ENCODE measurements at places on chromosomes 6 and 20. TPM values are rescaled to one million over a fixed set of nuclear protein-coding genes. Genes with fewer than 3 reads are reported as not detected.
A peak's percentile ranks its signal among the peaks of the same experiment; 100 is the strongest.

- no peaks in the 10 kb centered on the region for H3K27me3 ChIP-seq
- peak overlapping the region; percentile 39 for H3K4me3 ChIP-seq
- peak; percentile 94 for DNase-seq
- H3K4me1 ChIP-seq: peaks cover 17% of the 10 kb centered on the region
- peak overlapping the region; percentile 72 for H3K27ac ChIP-seq
Measured at GRCh38 chr6:150720774-150721233, 121.1 kb downstream of the PLEKHG1 start.

Gene BICRAL
- total RNA-seq: 5.9 TPM

DNA sequence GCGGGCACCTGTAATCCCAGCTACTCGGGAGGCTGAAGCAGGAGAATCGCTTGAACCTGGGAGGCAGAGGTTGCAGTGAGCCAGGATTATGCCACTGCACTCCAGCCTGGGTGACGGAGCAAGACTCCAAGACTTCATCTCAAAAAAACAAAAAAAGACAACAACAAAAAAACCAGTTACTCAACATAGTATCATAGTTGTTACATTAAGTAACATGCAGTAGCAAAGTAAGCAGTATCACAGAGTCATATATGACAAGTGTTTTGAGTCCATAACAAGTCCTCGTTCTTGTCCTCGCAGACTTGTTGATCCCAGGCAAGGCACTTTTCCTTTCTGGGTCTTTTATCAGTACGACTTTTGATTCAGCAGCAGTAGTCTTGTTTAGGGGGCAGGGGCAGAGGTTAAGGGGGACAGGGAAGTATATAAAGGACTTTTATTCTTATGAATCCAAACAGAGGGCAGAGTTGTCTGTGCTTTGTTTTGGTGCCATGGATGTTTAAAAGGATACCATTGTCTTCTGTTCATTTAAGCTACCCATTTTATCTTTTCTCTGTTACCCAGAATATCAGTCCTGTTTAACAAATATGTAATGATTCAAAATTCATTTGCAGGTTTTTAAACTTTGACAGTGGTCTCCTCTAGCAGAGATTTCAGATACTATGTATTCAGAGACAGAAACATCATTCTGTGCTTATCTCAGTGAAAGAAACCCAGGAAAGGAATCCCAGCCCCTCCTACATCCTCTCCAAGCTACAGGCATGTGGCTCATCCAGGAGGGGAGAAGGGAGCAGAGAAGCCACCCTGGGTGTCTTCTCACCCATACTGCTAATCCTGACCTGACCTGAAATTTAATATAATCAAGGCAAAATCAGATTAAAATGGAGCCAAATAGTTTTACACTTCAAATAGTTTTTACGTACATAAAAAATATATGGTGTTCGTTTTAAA is 137.9 kb upstream of the EDN1 start:
- no peak for DNase-seq
- H3K27ac ChIP-seq: no peak overlapping the region
- H3K4me1 ChIP-seq: peaks cover 26% of the 10 kb centered on the region
- H3K4me3 ChIP-seq: no peak overlapping the region

- no peak for DNase-seq
- H3K27ac ChIP-seq: no peak overlapping the region
- H3K27me3 ChIP-seq: no peaks in the 10 kb centered on the region
- H3K36me3 ChIP-seq: no peaks in the 10 kb centered on the region
- no peaks in the 10 kb centered on the region for H3K4me1 ChIP-seq
- no peak overlapping the region for H3K4me3 ChIP-seq
Measured at GRCh38 chr6:104256646-104257045, 603.1 kb downstream of the HACE1 start.

Gene RPRD1B
- total RNA-seq: 21.6 TPM

DNA sequence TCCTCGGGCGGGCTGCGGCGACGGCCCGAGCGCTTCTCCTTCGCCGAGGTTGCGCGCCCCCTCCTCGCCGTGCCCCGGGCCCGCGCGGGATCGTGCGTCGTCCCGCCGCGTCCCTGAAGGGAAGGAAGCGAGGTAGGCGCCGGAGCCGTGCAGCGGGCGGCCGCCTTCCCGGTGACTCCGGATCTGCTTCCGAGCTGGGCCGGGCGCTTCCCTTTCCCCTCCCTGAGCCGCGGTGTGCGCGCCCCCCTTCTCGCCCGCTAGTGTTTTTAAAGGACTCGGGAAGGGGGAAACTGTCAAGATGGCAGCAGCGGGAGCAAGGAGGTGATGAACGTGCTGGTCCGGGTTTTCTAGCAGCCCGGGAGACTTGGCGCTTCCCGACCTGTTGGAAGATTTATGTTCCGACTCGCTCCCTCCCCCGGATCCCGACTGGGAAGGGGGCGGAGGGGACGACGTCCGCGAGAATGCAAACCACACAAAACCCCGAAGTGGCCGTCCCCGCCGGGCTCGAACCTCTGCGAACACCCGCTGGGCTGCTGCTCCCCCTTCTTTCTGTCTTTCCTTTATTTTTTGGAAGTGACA is 744 bp upstream of the FOXO3 start:
- peak; percentile 78 for DNase-seq
- peaks cover 3% of the 10 kb centered on the region for H3K27me3 ChIP-seq
- H3K36me3 ChIP-seq: no peaks in the 10 kb centered on the region
- H3K4me3 ChIP-seq: peak overlapping the region; percentile 95

DNA sequence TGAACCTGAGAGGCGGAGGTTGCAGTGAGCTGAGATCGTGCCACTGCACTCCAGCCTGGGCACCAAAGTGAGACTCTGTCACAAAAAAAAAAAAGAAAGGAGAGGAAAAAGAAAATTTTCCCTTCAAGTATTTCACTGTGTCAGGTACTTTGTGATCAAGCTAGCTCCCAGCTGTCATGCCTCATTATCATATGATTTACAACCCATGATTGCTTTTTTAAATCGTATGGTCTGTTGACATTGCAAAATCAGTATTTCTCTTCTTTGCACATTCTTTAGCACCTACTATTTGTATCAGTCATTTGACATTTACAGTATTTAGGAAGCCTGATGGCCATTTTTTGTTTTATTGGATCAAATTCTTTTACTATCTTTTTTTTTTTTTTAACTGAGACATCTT is 22.4 kb downstream of the SASH1 start:
- H3K4me3 ChIP-seq: no peak overlapping the region
- DNase-seq: no peak
- H3K27ac ChIP-seq: no peak overlapping the region
- H3K27me3 ChIP-seq: no peaks in the 10 kb centered on the region

DNA sequence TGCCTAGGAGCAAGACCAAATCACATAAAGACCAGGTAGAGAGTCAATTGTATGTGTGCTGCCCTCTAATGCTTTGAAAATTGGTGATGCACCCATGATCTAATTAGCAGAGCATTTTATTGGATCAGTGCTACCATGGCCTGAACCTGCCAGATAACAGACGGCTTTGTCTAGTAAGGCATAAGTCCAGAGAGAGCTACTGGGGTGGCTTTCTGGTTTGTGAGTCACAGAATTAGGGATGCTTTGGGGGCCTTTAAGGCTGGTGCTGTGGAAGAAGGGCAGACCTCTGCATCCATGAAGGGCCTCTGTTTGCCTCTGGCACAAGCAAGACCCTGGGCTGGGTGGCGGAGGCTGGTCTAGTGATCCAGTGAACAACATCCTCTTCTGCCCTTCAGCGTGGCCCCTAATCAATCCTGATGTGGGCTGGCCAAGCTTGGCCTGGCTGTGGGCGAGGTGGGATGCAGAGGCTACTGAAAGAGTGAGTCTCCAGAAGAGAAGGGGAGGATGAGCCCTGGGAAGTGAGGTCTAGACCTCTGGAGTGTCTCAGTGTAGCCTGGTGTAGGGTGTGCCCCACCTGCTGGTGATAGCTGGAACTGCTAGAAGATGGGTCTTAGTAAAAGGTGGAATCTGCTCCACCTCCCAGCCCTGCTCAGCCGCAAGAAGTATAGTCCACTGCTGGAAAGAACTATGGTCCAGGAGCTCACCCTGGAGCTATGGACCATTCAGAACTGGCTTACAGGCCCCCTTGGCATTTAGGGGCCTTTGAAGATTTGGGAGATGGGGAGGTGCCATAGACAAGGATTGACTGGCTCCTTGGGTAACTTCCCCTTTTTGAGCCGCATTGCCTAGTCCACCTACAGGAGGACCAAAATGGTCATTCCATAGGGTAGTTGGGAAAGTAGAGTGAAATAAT is 36.7 kb upstream of the AAR2 start:
- H3K27ac ChIP-seq: no peak overlapping the region
- no peak overlapping the region for H3K4me3 ChIP-seq
- H3K36me3 ChIP-seq: no peaks in the 10 kb centered on the region
- no peaks in the 10 kb centered on the region for H3K27me3 ChIP-seq

Gene LST1
- not detected for total RNA-seq

GRCh38 chr6:120279466-120280167 is 930.1 kb upstream of the MAN1A1 start:
- no peaks in the 10 kb centered on the region for H3K4me1 ChIP-seq
- H3K36me3 ChIP-seq: no peaks in the 10 kb centered on the region
- no peak overlapping the region for H3K27ac ChIP-seq

DNA sequence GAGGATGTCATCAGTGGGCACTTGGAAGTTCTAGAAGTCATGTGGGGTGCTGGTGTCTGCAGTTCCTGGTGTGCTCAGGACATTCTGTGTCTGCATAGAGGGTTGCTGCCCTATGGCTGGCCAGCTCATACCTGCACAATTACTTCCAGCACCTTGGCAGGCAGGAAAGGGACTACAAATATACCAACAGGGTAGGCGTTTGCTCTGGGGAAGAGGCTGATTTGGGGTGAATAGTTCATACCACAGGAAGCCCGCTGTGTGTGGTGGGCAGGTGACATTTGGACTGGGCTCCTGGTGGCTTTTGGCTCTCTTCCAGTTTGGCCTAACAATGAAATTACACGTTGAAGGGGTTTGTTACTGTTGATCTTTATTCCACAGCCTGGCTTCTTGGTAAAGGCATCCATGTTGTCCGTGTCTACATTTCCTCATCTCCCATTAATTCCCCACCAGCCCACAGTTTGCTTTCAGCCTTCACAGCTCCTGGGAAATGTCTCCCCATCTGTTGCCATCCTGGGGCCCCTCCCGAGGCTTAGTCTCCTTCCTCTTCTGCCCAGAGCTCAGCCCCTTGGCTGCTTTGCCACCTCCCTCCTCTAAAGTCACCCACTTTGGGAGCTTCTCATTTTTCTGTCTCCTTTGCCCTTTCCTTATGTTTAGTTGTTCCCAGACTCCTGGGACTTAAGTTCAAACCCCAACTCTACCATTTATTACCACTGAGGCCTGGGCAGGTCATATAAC is 88.1 kb downstream of the RSPH3 start:
- no peak overlapping the region for H3K4me3 ChIP-seq
- DNase-seq: no peak
- H3K27ac ChIP-seq: no peak overlapping the region

DNA sequence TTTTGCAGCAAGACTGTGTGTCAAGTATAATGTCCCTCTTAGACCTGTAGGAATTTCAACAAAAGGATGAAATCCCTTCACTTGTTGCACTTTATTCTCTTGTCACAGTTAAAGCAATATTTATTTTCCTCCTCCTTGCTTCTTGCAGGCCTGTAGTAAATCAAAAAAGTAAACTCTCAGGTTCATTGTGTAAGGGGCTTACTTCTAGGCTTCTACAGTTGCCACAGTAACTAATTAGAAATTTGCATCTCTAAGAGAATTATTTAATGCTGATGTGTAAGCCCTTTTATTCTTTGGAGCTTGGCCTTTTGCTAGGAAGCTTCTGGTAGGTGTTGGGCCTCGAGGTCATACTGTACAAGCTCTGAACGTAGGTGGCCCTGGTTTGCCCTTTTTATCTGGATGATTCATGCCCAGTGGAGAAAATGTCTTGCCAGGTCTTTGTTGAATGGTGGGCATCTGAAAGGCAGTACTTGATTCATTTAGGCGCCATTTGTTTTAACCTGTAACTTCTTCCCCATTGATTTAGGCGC is 47.4 kb upstream of the OLIG3 start:
- DNase-seq: no peak
- H3K4me3 ChIP-seq: no peak overlapping the region
- H3K36me3 ChIP-seq: no peaks in the 10 kb centered on the region
- H3K4me1 ChIP-seq: no peaks in the 10 kb centered on the region

DNA sequence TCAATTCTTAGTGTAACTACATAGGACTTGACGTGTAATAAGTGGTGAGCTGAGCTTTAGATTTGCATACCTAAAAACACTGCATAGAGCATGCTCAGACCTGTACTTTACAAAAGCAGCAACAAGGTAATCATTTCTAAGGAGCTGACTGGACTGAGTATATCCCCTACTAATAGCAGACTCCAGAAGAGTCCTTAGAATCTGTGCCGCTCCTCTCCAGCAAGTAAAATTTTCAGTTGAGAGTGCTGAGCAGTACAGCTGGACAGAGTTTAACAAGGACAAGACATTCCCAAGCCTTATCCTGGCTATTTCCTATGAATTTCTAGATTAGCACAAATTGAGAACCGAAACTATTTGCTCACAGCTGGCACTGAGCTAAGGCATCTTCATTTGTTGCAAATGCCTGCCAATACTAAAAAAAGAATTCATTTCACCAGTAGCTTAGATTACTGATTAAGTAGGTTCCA is 26.1 kb upstream of the KLHL31 start:
- H3K4me1 ChIP-seq: no peaks in the 10 kb centered on the region
- no peaks in the 10 kb centered on the region for H3K36me3 ChIP-seq
- no peak for DNase-seq
- H3K27me3 ChIP-seq: no peaks in the 10 kb centered on the region
- H3K4me3 ChIP-seq: no peak overlapping the region

Gene ENPP1
- 7.1 TPM for total RNA-seq

All from astrocyte (in vitro differentiated cells and primary cell).